ENCODE measurements at places on chromosomes 6 and 20.

GRCh38 chr6:117329926-117330325 is 64.6 kb downstream of the VGLL2 start:
- no peak for DNase-seq

GRCh38 chr20:46401478-46401860 is 4.9 kb downstream of the ELMO2 start:
- no peak for DNase-seq

DNA sequence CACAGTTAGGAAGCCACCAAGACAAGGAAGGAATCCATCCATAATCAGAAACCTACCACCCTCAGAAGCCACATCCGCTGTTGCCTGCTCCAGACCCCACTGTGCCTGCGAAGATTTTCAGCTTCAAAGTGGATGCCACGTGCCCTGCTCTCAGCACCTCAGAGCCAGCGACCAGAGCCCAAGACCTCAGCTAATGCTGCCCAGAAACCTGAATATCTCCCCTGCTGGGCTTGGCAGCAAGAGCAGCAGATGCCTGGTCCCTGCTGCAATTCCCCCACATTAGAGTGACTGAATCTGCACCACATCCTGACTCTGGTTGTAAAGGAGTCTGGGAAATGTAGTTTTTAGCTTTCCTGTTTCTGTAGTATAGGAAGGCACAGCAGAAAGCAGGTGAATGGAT is 10.7 kb upstream of the ULBP3 start:
- DNase-seq, result no peak

DNA sequence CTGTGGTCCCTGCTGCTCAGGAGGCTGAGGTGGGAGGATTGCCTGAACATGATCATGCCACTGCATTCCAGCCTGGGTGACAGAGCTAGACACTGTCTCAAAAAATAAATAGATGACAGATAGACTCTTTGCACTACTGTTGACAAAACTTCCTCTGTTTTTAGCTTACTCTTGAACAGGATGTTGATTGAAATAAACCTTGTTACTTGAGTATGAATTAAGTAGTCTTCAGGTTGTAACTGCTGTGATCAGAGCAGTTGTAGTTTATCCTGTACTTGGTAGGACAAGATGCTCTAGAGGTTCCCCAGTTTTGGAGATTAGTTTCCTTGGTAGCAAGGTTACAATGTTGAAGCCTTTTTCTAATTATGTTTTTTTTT is 1.5 kb downstream of the GTF3C6 start:
- no peak for DNase-seq

DNA sequence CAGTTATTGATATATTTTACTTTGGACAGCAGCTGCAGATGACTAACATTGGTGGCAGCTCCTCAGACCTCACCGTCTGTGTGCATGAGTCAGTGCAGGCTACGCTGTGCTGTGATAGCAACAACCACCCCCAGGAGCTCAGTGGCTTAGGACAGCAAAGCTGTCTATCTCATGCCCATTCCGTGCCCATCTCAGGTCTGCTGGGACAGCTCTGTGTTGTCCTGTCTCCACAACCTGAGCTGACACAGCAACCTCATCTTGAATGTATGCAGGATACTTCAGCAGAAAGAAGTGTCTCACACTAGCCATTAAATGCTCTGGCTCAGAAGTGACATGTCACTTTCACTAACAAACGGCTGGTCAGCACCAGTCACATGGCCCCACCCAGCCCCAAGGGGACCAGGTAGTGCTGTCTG is 47.7 kb downstream of the BANF2 start:
- DNase-seq, result peak; percentile 81

DNA sequence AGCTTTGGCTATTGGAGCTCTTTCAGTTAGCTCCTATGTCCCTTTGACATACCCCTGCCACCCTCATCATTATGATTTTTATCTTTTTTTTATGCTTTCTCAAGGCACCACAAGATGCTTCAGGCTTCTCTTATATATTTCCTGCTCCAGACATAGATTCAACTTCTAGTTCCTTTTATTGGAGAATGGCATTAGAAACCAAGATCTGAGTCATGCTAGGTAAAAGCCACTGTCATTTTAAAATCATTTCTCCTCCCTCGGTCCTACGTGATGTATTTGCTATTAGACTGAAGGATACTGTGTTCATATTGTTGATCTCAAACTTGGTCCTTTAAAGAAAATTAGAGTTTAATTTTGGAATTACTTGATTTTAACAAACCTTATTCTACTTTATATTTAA is 8.3 kb downstream of the TENT5A start:
- DNase-seq, result no peak

DNA sequence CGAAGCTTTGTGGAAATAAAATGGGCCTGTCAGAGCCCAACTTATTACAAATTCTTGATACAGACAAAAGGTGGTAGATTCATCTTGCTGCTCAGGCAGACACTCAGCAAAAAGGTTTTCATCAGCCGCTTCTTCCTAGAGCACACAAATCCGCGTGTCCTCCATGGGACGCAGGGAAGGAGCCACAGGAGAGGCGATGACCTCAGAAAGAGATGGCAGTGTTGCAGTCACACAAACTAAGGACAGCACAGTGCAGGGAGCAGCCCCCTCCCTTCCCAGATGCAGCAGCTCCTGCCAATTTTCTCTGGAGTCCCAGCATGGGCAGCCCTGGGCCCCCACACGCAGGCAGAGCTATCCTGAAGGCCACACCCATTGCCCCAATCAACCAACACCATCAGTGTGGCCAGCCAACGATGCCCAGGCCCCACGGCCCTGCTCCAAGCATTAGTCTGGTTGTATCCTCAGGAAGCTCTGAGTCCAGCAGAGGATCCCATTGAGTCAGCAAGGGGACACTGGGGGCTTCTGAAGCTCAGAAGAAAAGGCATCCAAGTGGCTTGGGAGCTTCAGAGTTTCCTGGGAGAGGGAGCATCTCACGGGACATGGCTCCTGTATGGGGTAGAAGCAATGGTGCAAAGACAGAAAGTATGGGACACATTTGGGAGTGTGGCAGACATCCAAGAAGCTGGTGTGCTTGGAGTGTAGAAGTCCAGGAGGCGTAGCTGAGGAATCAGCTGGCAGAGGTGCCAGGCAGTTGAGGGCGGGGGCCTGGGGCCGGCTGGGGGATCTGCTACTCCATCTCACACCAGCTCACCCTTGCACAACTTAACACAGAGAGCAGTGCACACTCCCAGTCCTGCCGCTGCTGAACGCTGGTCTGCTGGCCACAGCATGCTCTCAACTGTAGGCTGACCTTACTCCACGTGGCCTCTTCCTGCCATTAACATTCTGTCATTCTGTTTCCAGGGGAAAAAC is 142.1 kb upstream of the CST7 start:
- no peak for DNase-seq

- no peak for DNase-seq
Measured at GRCh38 chr6:117906507-117906957, 532 bp upstream of the SLC35F1 start.

DNA sequence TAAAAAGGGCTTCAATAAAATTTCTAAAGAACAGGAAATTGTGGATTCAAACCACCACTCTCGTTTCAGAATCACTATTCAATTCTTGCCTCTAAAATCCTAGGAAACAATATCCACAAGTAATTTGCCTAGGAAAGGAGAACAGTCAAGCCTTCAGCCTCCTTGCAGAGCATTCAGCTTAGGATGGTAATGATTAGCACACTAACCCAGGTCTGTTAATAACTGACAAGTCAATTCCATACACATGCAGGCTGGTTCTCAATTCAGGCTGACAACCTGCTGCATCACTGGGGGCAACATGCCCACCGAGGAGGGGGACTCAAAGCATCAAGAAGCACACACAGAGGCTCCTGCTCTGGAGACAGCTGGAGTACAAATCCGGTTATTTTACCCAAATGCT is 57.6 kb downstream of the GMDS start:
- no peak for DNase-seq

- no peak for DNase-seq
Measured at GRCh38 chr6:91490671-91491301, 903.9 kb upstream of the MAP3K7 start.

- no peak for DNase-seq
Measured at GRCh38 chr6:38739532-38739931, 24.4 kb downstream of the DNAH8 start.

GRCh38 chr6:83976871-83977270 is 56.7 kb upstream of the MRAP2 start:
- no peak for DNase-seq

DNA sequence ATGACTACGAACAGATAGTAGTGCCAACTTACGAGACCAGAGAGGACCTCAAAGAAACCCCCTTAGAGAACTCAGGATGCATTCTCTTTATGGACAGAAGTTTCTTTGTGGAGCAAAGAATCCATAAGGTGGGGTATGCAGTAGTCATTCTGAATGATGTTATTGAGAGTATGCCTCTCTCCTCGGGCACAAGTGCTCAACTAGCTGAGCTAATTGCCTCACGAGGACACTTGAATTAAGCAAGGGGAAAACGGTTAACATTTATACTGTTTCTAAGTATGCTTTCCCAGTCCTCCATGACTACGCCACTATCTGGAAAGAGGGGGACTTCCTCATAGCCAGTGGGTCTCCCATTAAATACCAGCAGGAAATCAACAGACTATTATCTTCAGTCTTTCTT is 25.6 kb downstream of the MC3R start:
- DNase-seq, result no peak

- peak; percentile 94 for DNase-seq
Measured at GRCh38 chr6:44064089-44064947, 62.9 kb downstream of the MRPL14 start.

DNA sequence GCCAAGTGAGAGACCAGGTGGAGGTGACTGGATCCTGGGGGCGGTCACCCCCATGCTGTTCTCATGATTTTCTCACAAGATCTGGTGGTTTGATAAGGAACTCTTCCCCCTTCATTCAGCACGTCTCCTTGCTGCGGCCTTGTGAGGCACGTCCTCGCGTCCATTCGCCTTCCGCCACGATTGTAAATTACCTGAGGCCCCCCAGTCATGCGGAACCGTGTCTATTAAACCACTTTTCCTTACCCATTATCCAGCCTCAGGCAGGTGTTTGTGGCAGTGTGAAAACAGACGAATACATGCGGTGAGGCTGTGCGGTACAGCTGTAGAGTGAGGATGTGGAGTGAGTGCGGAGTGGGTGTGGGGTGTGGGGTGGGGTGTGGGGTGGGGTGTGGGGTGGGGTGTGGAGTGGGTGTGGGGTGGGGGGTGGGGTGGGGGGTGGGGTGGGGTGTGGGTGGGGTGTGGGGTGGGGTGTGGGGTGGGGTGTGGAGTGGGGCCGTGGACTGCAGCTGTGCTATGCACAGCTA is 12.1 kb upstream of the NTSR1 start:
- no peak for DNase-seq

DNA sequence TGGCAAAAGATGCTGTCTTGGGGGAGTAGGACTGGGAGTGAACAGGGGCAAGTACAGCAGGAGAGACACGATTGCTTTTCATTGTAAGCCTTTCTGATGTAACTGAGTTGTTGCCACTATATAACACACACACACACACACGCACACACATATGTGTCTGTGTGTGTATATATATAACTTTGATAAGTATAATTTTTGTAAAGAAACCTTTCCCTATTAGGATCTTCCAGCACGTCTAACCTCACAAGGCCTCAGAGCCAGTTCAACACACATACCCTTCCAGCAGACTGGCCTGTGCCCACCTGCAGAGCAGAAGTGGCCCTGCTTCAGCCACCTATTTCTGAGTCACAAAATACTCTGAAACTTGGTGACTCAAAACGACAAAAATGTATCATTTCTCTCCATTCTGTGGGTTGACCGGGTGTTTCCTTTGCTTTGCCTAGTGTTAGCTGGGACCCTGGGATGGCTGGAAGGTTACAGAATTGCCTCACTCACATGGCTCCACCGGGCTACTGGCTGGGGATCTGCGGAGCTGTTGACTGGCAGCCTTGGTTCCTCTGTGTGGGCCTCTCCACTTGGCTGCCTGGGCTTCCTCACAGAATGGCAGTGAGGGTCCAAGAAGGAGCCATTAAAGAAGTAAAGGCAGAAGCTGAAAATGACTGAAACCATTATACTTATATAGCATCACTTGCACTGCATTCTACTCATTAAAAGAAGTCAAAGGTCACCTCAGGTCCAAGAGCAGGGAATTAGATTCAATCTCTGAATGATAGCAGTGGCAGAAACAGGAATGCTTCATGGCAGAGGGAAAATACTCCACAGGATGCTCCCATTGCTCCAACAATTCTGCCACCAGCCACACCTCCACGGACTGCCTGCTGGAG is 126.4 kb downstream of the BANF2 start:
- DNase-seq, result no peak

GRCh38 chr20:46512943-46513844 is at the start of gene ZNF334:
Gene ZNF334, minus strand, starts transcription at chr20:46513559. Its CDS starts 1,457 bp downstream, at chr20:46512102.
- DNase-seq, result no peak

GRCh38 chr20:50191065-50191543 is 474 bp downstream of the CEBPB start:
- no peak for DNase-seq

GRCh38 chr20:62064770-62065673 is 659 bp downstream of the TAF4 start:
- DNase-seq, result no peak

DNA sequence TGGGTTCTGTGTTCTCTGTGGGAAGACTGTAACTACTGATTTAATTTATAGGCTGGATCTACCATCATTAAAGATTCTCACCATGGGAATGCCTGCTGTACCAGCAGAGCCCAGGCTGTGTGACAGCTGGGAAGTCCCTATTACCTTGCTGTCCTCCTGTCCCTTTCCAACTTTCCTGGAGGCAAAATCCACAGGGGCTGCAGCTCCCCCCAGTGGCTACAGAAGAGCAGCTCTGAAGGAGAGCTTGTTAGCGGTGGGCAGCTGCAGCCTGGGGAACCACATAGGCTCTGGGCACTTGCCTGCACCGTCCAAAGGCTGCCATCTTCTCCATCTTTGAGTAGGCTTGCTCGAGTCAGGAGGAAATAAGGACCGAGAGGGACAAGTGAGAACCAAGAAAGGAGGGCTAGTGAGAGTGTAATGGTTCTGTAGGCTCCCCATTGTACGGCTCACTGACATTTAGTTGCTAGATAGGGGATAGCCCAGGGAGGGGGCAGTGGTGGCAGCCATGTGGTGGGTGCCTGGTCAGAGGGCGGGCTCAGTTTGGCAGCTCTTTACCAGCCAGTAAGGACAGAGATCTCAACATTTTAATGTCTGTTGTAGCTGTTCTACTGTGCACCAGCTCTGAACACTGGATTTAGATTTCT is 155.1 kb upstream of the MLIP start:
- no peak for DNase-seq

DNA sequence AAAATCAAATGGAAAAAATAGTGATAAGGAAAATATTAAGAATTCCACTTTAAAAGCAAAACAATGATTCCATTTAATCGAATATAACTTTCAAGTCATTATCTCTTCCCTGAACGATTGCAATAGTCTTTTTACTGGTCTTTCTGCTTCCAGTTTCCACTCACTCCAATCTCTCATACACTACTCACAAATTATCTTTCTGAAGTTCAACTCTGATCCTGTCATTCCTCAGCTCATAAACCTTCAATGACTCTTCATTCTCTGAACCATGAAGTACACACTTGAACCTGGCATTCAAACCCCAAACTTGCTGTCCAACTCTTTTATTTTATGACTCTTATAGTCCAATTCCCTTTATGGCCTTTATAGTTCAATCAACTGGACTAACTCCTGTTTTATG is 304.1 kb upstream of the TCF21 start:
- DNase-seq, result no peak

DNA sequence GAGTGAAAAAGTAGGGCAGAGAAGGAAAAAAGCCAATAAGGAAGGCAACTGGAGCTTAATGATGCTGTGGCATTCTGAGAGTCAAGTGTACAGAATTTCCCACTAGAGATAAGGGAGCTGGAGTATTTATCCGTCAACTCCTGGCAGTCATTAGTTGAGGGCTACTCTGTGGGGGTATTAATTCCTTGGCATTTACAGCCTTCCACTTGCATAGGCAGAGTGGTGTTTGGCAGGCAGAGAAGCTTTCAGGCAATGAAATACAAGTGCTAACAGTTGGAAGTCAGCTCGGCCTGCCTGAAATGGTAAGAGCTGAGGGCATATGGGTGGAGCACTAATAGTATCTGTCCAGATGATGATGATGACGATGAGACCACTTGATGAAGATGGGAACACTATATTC is 207.3 kb upstream of the FLRT3 start:
- DNase-seq, result no peak
